Activated CD8-positive, alpha-beta memory T cell treated with anti-CD3 and anti-CD28 coated beads for 24 hours (primary cell): ENCODE measurements at places on chromosomes 1 and 21.

GRCh38 chr1:81155131-81155530 is 645.6 kb upstream of the ADGRL2 start:
- no peak for DNase-seq

DNA sequence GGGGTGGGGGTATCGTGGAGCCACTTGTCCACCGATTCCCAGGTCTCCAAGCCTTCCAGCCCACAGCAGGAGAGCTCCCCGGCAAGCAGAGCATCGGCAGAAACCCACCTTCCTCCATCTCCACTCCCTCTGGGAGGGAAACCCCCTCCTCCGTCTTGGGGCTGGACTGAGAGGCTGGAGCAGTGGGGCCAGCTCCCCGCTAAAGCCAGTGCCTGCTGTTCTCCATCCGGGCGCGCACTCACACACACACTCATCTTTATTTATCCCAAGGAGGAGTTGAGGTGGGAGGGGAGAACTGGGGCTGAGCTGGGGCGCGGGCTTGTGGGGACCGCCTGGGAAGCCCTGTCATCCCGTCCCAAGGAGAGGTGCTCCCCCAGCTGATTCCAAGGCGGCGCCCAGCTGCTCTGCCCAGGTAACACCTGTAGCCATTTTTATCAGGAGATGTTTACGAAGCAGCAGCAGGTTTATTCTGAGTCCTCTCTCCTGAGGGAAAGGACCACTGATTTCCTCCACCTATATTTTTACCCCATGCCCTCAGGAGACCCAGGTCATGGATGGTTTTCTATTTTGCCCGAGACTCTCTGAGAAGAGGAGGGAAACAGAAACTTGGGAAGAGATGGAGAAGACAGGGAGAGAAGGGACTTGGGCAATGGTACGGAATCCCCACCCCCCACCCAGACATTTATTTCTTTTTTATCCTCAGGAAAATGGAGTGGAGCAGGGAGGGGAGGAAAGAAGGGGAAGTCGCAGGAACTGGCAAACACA is 2.1 kb downstream of the KCNN3 start:
- no peak for DNase-seq

GRCh38 chr1:3857791-3858129 is 484 bp downstream of the DFFB start:
- DNase-seq, result peak; percentile 61

GRCh38 chr1:54127594-54128300 is 25.1 kb downstream of the CDCP2 start:
- DNase-seq, result no peak

DNA sequence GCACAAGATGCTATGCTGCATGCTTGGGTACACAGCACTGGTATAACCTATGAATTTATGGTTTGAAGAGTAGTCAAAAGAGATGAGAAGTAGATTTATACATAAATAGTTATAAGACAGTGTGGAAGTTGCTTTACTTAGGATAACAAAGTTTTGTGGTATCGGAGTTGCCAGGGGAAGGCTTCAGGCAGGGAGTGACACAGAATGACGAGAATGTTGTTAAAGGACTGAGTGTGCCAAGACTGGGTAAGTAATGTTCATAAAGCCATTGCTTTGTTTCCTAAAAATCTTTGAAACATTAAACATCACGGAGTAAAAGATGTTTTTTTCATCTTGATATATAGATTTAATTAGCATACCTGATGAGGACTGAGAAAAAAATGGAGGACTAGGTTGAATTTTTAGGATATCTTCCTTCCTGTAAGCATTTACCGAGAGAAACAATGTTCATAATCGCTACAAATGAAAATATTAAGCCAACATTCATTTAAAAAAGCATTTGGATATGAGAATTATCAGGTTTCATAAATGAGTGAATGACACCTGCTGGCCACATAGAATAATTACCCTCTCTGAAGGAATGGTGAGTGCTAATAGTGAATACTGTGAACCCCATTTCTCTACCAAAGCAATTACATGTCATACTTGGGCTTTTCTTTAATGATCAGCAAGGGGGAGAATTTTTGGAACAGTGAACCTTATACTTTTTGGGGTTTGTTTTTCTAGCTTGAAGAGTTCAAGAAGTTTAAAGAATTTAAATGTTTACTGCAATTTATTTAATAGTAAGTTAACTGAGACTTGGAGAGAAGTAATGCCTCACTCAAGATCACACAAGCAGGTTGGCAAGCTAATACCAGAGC is 28.4 kb downstream of the EXTL2 start:
- no peak for DNase-seq
